ENCODE measurements at places on chromosomes 7 and 10. TPM values are rescaled to one million over a fixed set of nuclear protein-coding genes. Genes with fewer than 3 reads are reported as not detected.

Gene C10orf143
- 2.0 TPM for total RNA-seq

Gene CCDC71L
- 19.4 TPM for total RNA-seq

Gene AKR1C4
- total RNA-seq, result not detected

Gene INA
- total RNA-seq, result 0.13 TPM

Gene IFIT1B
- not detected for total RNA-seq

Gene AOAH
- total RNA-seq, result 1.4 TPM

Gene IQUB
- total RNA-seq, result not detected

GRCh38 chr7:17355050-17355449 is 56.6 kb downstream of the AHR start:
- ATAC-seq, result no peak

DNA sequence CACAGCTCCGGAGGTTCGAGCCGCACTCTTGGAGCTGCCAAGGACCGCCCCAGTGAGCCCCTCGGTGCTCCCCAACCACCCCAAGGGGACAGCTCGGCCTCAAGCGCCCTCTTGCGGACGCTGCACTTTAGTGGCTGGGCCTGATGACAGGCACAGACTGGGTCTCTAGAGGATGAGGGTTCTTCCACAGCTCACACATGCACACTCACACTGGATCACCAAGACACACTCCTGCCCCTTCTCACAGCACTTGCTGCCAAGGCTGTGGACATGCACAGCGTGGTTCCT is 2.1 kb downstream of the RET start:
- no peak for ATAC-seq

GRCh38 chr7:492714-493065 is 27.0 kb downstream of the PDGFA start:
- ATAC-seq, result no peak

- ATAC-seq, result no peak
These were observed 244.9 kb downstream of the ARHGAP12 start for GRCh38 chr10:31683682-31684081.

- no peak for ATAC-seq
These were observed 14.7 kb downstream of the SH3PXD2A start for GRCh38 chr10:103840740-103841070.

GRCh38 chr10:27341001-27341400 is 100.4 kb upstream of the ACBD5 start:
- no peak for ATAC-seq

- peak; percentile 53 for ATAC-seq
These were observed 5.5 kb downstream of the NOC3L start for GRCh38 chr10:94357193-94357592.

GRCh38 chr10:1698185-1698584 is 39.1 kb downstream of the ADARB2 start:
- no peak for ATAC-seq
